Panc1 (cell line): ENCODE measurements at places on chromosomes 7 and 10.
A peak's percentile ranks its signal among the peaks of the same experiment; 100 is the strongest.

GRCh38 chr7:18590744-18591340 lies 95.3 kb downstream of the HDAC9 start:
- DNase-seq: peak; percentile 45

DNA sequence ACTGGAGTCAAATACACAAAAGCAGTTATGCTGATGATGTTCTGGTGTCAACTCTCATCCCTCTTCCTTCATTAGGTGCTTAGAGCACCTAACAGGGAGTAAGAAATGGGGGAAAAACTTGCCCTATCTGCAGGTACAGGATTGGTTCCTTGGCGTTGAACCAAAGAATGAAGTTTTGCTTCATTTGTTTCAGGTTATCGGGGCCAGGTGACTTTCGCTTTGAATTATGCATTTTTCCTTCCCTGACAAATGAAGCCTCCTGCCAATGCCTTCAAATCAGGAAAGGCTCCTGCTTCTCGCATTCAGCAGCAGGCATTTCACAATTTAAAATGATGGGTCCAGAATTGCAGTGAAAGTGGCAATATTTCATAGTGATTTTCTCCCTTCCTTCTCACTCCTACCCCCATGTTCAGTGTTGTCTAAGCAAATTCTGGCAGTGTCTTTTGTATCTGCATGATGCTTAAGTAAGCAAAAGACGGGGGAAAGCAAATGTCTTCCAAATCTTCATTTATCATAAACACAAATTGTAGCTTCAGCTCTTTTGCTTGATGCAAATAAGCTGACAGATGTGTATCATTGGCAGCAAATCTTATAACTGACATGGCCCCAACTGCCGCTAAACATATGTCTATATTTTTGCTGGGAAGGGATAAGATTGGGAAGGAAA lies 29.4 kb downstream of the DNAJB9 start:
- DNase-seq: no peak

DNA sequence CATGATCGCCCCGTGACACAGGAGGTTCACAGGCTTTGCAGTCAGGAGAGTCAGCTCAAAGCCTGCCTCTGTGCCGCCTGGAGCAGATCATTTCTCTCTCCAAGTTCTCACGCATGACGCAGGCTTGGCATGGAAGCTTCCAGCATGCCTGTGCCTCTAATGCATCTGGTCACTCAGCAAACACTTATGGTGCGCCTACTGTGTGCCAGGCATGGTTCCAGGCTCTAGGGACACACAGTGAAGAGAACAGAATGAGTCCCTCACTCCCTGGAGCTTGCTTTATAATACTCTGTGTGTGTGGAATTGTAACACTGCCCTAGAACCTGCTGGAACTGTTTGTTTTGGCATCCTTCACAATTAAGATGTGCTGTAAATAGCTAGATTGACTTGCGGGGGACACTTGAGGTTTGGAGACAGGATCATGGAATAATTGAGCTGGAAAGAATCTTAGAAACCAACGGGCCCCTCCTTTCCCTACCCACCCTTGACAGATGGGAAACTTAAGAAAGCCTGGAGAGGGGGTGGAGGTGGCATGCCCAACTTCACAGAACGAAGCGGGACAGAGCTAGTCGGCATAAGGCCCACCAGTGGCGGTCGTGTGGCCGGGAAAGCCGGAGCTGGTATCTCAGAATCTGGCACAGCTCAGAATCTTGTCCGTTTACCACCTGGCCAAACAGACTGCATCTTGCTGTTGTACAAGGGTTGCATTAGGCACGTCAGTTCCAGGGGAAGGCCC lies 4.6 kb upstream of the MYH16 start:
- no peak for DNase-seq

GRCh38 chr10:69936091-69936490 lies 116.6 kb upstream of the MACROH2A2 start:
- DNase-seq: no peak

DNA sequence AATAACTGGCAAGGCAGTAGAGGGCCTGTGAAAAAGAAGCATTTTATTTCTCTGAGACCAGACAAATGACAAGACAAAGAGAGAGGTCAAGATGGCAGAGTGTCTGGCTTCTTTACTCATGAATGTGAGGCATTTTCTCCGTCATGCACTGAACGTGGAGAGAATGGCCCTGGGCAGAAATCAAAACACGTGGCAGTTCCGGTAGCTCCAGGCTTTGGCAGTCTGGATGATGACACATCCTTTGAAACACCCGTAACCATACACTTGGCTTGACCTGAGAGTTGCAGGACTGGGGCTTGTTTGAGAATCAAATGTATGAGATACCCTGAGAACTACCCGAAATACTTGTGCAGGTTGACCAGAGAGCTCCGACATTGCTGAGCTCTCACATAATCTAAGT lies 537.6 kb downstream of the ACTR3B start:
- DNase-seq: no peak

GRCh38 chr7:1987084-1987535 lies 245.6 kb downstream of the MAD1L1 start:
- no peak for DNase-seq

GRCh38 chr10:23403719-23404118 lies 35.2 kb upstream of the OTUD1 start:
- no peak for DNase-seq

DNA sequence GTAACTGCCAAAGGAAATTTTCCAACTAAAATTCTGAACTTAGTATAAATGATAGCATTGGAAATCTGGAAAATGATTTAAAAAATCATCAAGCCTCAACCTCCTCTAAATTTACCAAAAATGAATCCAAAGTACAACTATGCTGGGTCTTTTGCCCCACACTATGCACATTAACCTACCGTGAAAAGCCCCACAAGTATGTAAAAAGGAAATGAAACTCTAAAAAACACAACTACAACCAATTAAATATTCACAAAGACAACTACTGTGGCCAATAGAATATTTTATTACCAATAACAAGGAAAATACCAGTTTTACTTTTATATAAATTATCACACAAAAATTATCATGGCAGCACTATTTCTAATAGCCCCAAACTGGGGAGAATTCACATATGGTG lies 19.3 kb downstream of the EIF3A start:
- DNase-seq: no peak

DNA sequence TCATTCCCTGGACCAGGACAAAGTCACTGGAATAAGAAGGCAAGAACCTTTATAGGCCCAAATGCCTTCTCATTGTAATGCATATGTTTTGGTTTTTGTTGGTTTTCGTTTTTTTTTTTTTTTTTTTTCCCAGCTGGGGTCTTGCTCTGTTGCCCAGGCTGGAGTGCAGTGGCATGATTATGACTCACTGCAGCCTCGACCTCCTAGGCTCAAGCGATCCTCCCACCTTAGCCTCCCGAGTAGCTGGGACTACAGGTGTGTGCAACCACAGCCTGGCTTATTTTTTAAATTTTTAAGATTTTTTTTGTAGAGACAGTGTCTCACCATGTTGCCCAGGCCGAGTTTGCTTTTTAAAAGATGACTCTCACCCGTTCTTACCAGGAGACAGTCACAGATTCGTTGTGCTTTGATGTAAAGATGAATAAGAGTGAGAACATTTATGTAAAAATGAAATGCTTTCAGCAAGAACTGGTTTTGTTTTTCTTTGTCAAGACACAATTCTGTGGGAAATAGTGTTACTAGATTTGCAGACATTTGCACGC lies 7.6 kb downstream of the IQCE start:
- no peak for DNase-seq

GRCh38 chr7:88317422-88317821 lies 10.7 kb upstream of the STEAP4 start:
- DNase-seq: no peak

DNA sequence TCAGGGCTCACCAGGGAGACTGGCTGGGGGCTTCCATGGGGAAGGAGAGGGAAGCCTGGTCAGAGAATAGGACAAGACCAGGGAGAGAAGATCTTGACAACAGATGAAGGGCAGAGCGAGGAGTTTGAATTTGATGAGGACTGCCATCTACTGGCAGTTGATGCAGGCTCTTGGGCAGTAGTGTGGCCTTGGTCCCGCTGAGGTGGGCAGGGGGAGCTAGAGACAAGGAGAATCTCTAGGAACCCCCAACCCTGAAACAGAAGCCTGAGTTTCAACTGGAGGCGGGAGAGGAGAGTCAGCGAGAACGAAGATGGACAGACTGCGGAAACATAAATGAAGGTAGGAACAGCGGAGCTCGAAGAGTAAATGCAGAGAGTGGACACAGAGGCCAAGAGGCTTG lies 81.0 kb downstream of the PPP1R3C start:
- DNase-seq: peak; percentile 33

DNA sequence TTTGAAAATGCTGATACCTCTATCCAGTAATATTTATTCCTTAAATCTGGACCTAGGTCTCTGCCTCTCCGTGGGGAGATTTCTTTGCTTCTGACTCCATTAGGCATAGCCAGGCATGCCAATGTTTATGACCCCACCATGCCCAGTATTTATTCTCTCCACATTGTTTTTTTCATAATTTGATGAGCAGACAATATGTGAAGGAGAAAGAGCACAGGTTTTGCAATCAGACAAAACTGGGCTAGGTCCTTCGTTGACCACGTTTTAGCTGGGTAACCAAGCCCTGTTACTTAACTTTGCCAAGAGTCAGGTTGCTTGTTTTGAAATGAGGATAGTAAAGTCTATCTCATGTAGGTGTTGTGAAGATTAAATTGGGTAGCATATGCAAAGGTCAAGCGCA lies 21.6 kb upstream of the PRPS1L1 start:
- DNase-seq: no peak

DNA sequence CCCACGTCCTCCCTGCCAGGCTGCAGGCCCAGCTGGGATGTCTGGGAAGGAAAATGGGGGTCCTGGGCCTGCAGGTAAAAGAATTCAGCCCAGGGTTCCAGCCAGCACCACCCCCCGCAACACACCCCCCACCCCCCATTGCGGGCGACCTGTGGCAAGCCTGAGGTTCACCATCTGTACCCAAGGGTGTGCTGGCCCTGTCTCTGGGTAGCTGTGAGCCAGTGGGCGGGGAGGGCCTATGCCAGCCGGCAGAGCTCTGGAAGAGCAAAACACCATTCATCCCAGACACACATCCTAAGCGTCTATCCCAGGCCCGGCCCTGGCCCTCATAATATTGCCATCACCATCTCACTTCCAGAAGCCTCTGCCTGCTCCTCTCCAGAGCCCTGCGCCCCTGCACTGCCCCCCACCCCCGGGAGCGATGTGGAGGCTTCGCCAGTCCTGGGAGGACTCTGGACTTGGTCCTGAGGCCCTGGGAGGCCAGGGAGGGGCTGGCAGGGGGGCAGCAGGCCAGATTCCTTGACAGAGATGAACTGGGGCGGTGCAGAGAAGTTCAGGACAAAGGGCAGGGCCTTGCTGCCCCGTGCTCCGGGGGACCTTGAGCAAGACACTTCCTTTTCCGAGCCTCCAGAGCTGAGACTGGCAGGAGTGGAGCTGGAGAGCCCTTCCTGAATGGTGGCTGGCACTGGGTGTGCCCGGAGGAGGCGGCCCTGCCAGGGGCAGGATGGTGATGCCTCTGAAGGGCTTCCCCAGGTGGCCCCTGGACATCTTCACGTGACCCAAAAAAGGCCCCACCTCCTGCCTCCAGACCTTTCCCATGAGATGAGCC lies 8.7 kb upstream of the TTYH3 start:
- no peak for DNase-seq

DNA sequence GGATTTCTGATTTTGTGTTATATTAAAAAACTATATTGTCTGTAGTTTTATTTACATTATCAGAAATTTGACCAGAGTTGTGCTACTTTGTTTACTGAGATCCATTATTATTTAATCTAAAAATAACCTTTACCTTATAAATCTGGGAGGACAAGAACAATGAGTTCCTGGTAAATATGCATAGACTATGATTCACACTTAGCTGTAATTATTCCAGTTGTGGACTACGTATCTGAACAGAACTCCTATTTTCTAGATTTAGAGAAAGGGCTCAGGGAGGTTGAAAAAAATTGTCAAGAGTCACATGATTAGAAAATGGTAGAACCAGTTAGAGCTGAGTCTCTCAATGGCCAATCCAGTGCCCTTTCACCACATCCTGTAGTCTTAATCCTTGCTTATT lies 4.2 kb upstream of the GPR158 start:
- DNase-seq: no peak

GRCh38 chr10:73601486-73601921 lies 10.4 kb upstream of the USP54 start:
- DNase-seq: no peak

- DNase-seq: no peak
Observed at GRCh38 chr7:45569290-45569685, 4.9 kb upstream of the ADCY1 start.

GRCh38 chr10:84593506-84593905 lies 265.1 kb downstream of the CCSER2 start:
- DNase-seq: no peak

- no peak for DNase-seq
Observed at GRCh38 chr10:43136995-43137716, 1.1 kb upstream of the CSGALNACT2 start.

- no peak for DNase-seq
Observed at GRCh38 chr7:13908667-13909397, 80.6 kb downstream of the ETV1 start.

GRCh38 chr10:96229568-96230030 lies 41.8 kb downstream of the BLNK start:
- peak; percentile 24 for DNase-seq

GRCh38 chr7:105992905-105993304 lies 29.8 kb downstream of the CDHR3 start:
- DNase-seq: no peak

GRCh38 chr10:75042292-75042974 lies 69.0 kb upstream of the SAMD8 start:
- no peak for DNase-seq

GRCh38 chr10:1100691-1101368 lies 44.6 kb downstream of the WDR37 start:
- no peak for DNase-seq

DNA sequence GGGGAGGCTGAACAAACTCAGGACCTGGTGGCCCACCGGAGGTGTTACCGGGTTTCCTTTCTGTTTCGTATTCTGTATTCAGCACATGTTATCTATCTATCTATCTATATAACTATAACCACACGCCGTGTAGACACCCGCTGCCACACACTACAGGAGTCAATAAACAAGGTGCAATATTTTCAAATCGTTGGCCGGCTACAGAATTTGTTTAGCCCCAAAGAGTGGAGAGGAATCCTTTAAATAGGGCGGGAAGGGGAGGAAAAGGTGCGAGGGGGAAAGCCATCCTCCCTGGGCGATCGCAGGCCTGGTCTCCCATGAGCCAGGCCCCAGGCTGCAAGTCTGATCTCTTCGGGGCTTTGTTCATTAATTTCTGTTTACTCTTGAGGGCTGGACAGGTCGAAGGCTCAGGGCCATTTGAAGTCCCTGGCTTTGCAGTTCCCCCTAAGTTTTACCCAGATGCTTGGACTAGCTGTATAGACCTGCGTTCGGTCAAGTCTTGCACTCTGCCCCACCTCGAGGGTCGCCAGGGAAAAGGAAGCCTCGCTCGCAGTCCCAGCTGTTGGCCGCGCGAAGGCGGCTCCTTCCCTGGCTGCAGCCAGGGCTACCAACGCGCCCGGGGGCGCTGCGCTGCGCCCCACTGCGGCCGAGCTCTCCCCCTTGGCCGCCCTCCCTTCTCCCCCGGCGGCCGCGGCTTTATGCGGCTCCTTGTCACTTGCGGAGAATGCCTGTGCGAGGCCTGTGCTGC lies 3.8 kb downstream of the NKX2-3 start:
- no peak for DNase-seq

- no peak for DNase-seq
Observed at GRCh38 chr10:13959443-13960359, 371.0 kb downstream of the FRMD4A start.
